ENCODE measurements at places on chromosomes 3 and 15.

- DNase-seq = no peak
Observed at GRCh38 chr15:33089878-33090757, 104.4 kb downstream of the FMN1 start.

- DNase-seq = no peak
Observed at GRCh38 chr15:35173444-35174118, 88.5 kb upstream of the NANOGP8 start.

DNA sequence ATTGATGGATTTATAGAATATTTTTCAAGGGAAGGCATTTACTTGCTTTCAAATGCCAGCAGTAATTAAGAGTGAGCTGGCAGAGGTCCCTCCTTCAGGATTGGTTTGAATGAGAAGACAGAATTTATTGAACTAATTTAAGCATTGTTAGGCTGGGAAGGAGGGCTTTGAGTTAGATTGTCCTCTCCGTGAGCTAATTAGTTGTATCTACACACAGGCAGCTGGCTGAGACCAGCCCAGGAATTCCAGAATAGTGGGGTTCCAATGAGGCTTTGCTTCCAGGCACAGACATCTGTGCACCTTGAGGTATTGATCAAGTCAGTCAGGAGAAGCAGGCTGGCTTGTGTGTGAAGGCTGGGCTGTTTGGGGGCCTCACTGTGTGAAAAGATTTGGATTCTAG, 124.0 kb upstream of the WNT5A start:
- DNase-seq = no peak

- peak; percentile 26 for DNase-seq
Observed at GRCh38 chr15:72796515-72797337, 13.2 kb upstream of the ADPGK start.

GRCh38 chr15:27468151-27468591, 497.2 kb downstream of the GABRG3 start:
- no peak for DNase-seq
